ENCODE measurements at places on chromosomes 4 and X.

- no peak for DNase-seq
These were observed 1164.4 kb upstream of the IGFBP7 start for GRCh38 chr4:58274553-58274952.

GRCh38 chr4:100430451-100430850 lies 87.4 kb downstream of the EMCN start:
- no peak for DNase-seq

DNA sequence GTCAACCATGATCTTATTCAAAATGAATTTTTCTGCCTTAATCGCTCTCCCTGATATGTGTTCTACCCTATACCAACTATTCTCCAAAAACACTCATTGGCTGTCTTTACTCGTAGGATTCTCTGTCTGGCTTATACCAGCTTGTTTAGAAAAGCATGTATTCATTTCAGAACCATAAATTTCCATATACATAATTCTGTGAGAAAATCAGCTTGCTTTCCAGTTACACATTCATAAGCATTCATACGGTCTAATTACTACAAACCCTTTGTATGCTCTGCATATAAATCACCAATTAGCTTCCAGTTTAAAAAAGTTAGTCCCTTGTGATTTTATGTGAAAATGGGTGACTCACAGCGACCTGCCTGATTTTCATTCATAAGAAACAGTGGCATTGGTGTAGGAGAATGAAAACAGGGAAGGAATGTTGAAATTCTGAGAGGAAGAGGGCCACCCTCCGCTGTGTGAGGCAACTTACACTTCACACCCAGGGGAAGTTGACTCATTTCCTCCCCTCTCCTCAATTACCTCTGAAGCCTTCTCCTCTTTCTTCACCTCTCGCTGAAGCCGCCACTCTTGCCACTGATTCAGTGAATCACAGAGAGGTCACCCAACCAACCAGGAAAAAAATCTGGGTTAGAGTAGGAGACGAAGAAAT lies 63.3 kb downstream of the MEPE start:
- no peak for DNase-seq

DNA sequence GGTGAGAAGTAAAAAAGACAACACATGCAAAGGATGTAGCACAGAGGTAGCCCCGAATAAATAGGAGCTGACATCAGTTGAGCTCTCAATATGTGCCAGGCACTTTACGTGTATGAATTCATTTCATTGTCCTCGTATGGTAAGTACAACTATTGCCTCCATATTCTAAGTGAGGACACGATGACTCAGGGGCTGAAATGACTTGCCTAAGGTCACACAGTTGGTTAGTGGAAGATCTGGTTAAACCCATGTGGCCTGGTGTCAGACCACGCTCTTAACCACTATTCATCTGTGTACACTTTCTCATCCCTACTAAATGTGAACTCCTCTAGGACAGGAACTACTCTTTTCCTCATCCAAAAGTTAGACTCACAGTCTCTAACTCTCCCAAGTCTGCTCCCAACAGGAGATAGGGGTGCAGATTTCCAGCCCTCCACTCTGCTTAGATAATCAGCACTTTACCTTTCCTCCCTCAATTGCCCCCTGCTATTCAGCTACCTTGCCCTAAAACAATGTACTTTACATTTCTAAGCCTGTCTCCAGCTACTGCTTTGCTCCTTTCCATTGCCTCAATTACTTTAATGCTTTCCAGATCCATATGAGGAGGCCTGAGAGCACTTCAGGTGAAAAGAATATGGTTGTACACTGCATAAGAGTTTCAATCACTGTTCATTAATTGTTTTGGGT lies 58.8 kb upstream of the LHFPL1 start:
- no peak for DNase-seq

DNA sequence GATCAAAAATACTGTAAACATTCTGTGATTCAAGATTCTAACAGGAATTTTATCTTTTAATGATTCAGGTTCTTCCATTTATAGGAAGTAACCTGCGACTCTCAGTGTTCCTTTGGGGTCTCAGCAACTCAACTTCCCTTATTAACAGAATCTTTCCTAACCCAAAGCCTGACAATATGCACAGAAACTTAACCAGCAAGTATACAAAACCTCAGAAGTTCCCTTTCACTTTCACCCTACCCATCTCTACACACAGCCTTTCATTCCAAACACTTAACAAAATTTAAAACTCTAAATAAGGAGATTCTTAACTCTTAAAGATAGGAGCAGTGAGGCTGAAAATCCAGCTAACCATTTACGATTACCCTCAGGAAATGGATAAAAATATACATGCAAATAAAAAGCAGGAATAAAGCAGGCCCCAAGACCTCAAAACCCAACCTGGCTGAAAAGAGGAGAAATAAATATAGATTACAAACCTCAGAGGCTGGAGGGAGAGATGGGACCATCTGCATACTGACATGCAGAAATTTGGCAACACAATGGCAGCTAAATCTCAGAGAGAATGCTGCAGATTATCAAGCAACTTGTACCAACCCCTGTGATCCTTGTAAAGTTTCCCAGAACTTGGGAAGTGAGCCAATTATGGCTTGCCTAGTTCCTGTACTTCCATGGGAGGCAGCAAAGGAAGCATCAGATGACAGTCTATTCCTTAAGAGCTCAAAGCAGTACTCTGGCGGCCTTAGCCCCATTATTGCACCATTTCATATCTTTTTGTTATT lies 101.0 kb downstream of the ATP11C start:
- DNase-seq: no peak

- no peak for DNase-seq
These were observed 114.3 kb upstream of the EMCN start for GRCh38 chr4:100632163-100632562.

GRCh38 chrX:48636301-48636700 lies 39.0 kb downstream of the WDR13 start:
- no peak for DNase-seq

GRCh38 chr4:158079661-158080060 lies 93.2 kb downstream of the GASK1B start:
- no peak for DNase-seq

GRCh38 chr4:156889616-156890594 lies 81.7 kb downstream of the PDGFC start:
- no peak for DNase-seq

All from vagina (tissue), 2 donors.